MG63 (cell line): ENCODE measurements at places on chromosomes 6 and 20. TPM values are rescaled to one million over a fixed set of nuclear protein-coding genes. Genes with fewer than 3 reads are reported as not detected.
A peak's percentile ranks its signal among the peaks of the same experiment; 100 is the strongest.

- DNase-seq = peak; percentile 82
Measured at GRCh38 chr20:48319943-48320584, 507.7 kb downstream of the PREX1 start.

DNA sequence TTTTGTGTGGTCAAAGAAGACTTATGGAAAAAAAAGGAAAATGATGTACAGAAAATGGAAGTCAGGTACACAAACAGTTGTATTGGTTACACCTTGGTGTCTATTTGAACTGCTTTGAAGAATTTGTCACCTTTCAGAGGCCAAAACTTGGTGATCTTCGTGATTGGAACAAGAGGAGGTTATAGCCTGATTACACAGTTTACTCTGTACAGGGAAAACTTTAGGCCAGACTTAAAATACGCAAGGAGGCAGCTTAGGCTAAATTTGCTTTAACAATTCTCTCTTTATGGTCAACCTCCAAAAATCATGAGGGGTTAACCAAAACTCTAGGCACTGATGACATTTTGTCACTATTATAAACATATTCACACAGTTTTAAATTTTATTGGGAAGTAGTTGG lies 353.7 kb downstream of the PRKN start:
- DNase-seq = no peak

DNA sequence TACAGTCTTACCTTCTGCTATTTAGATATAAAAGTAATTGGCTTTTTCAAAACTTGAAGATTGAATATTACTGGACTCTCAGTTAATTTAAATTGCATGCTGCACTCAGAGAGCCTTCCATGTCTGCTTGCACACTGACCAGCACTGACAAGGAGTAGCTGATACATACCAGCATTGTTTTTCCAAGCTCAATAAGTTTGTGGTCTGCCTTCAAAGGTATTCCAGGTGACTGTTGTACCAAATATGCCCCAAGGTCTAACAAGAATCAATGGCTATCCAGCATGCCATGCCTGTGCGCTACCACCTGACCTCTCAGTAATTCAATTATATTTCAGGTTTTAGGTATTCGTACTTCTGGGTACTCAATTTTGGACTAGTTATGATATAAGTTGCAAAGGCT lies 30.0 kb downstream of the BEND6 start:
- DNase-seq = no peak

- peak; percentile 45 for DNase-seq
Measured at GRCh38 chr6:106620931-106621672, 8.2 kb downstream of the RTN4IP1 start.

DNA sequence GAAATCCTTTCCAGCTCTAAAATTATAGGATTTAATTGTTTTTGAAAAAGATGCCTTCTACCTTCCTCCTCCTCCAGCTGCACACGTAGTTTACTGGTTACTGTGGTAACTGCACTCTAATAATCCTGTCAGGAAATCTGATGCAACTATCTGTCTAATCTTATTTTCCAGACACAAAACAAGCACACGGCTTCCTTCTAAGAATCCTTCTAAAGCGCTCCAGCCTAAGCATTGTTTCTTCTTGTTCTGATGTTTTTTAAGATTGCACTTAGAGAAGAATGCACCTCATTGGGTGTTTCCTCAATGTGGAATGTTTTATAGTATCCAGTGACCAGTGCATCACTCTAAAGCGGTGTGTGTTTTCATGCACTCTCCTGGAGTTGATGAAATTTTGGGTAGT lies 63.6 kb downstream of the CARMIL1 start:
- no peak for DNase-seq

GRCh38 chr6:72037006-72037405 lies 150.7 kb downstream of the RIMS1 start:
- no peak for DNase-seq

DNA sequence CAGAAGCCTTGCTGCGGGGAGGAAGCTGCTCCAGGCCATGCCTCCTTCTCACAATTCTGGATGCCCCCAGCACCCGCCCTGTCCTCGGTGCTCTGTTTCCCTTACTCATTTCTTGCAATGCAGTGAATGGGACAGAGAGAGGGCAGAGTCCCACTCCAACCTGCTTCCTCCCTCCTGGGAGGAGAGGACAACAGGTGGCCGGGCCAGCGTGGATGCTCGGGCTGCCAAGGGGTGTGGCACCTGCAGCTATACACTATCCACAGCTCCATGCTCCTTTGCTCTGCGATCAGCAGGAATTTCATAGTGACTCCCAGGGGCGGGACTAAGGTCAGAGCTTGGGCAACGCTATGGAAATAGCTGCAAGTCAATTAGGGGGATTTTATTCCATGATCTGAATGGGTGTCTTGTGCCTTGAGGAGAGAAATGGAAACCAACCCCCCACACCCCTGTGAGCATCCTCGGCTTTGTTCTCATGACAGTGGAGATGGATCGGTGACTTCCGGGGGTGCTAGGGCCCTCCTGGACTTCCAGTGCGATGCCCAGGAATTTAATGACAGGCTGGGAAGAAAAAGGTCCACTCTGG lies 192.5 kb downstream of the MYLK4 start:
- DNase-seq = no peak

DNA sequence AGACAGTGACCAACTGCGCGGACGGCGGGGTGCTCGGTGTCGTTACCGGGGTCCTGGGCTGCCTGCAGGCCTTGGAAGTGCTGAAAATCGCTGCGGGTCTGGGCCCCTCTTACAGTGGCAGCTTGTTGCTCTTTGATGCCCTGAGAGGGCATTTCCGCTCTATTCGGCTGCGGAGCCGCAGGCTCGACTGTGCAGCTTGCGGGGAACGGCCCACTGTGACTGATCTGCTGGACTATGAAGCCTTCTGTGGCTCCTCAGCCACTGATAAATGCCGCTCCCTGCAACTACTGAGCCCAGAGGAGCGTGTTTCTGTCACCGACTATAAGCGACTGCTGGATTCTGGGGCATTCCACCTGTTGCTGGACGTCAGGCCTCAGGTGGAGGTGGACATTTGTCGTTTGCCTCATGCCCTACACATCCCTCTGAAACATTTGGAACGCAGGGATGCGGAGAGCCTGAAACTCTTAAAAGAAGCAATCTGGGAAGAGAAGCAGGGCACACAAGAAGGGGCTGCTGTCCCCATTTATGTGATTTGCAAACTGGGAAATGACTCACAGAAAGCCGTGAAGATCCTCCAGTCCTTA lies 1.0 kb downstream of the MOCS3 start:
- DNase-seq = no peak

DNA sequence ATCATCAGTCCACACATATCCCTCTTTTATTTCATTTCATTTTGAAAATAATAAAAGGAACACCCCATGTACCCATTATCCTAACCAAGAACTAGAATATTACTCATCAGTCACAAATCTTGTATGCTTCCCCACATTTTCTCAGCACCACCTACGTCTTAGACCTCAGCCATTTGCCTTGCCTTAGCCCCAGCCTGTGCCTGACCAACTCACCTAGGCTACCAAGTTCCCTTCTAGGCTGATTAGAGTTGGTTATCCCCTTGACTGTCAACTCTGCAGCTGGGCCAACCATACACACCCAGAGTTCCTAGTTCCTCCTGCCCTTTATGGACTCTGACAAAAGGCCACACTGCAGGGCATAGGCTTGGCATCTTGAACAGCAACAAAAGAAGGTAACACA lies 33.4 kb upstream of the IPCEF1 start:
- DNase-seq = no peak

DNA sequence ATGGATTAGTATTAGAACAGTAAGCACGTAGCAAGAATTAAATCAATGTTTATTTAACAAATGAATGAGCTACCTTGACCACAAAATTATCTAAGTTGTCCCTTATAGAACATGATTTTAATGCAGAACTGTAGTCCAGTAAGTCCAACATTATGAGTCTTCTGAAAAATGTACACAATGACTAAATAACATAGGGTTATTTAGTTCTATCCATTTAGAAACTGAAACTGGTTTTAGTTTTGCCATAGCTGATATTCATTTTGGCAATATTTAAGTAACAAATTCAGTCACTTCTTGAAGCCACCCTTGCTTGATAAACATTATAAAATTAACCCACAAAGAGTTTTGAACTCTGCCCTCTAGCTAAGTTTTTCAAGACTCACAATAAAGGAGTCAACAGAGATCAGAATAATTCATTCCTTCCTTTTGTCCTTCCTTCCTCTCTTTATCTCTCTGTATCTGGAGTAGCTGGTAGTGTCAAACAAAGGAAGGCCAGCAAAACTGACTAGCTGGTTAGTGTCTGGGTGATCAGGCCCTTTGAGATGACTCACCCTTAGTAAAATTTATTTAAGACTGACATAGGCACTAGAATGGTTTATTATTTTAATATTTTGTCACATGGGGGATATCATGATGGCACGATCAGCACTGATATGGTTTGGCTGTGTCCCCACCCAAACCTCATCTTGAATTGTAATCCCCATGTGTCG lies 115.1 kb downstream of the BTBD9 start:
- peak; percentile 7 for DNase-seq

DNA sequence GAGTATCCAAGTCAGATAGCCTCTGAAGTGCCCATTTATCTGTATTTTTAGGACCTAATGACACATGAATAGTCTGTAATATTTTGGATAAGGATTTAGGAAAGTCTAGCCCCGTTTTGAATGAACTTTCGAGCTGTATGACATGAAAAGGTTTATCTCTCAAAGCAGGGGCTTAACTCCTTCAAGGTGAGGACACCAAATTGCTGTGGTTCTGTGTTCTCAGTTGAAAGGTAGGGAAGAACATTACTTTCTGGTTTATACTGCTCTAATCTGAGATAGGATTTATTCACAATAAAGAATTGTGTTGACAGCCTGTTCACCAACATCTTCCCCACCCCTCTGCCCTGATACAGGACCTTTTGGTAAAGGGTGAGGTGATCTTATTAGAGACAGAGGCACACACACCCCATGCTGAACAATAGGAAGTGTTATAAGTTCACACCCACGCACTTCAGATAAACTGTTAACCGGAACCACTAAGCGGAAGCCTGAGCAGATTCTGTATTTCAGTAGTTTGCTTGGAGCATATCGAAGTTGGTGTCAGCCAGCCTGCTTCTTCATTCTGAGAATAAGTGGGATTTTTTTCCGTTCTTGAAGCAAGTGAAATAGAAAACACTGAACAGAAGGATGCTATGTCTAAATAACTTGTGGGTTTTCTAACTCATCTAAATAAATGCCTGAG lies 223.3 kb downstream of the TMEM242 start:
- no peak for DNase-seq

DNA sequence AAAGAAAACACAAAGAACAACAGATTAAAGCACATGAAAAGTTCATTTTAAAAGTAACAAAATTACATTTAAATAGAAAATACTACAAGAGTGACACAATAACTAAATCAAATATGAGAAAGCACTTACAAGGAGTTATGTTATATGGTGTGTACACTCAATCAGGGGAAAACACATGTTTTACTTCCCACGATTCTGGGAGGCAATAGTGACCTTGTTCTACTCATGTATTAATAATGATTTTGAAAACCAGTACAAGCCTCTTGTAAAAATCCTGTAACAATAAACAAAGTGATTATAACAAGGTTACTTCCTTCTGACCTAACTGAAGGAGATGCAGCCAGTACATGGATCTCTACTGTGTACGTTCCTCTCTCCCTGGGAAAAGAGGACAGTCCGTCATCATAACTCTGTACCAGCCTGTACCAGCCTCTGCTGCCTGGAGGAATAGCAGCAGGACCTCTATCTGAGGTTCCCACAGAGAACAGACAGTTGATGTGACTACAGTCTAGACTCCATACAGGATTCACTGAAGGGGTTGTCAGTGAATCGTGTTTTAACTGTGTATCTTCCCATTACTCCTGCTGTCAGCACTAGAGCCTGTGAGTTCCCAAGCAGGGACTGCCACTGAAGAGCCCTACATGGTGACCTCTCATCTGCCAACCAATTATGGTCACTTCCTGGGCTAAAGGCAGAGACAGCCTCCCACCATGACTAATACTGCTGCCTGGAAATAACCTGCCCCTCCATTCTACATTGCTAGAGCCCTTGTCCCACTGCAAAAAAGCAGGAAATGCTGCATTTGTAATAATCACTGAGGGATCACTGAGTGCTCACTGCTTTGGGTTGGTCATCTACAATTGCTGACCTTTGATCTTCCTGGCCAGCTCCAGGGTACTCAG lies 149.7 kb downstream of the KIF16B start:
- no peak for DNase-seq

GRCh38 chr20:4776079-4776630 lies 54.4 kb downstream of the PRND start:
- DNase-seq = no peak

DNA sequence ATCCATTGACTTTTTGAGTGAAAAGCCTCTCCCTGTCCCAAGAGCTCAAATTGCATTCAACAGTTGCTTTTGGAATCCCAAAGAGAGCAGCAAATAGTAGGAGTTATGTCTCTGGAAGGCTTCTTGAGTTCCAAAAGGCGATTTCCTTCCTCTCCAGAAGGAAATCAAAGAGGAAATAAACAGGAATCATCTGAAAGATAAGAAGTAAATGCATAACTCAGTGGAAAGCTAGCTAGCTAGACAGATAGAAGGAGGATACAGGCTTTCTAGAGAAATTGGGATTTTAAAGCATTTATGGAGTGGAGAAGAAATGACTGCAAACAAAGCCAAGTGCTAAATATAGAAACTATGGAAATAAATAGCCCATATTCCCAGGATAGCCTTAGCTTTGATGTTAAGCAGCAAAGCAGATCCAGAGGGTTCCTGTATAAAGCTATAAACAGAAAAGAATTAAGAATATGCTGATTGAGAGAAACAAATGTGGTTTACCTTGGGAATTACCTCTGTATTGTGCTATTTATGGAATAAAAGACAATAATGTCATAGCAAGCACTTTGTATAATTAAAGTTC lies 214.7 kb downstream of the PLCB1 start:
- DNase-seq = no peak

RCAN2 gene
- 5.5 and 7.6 TPM in 2 replicates for total RNA-seq

CLPSL1 gene
- not detected in 2 replicates for total RNA-seq

WFDC12 gene
- total RNA-seq = not detected in 2 replicates

TAAR6 gene
- not detected in 2 replicates for total RNA-seq

NKX2-2 gene
- total RNA-seq = 3.1 and 8.1 TPM in 2 replicates

RAB44 gene
- total RNA-seq = not detected in 2 replicates

UNC93A gene
- total RNA-seq = not detected in 2 replicates

CALHM6 gene
- 0.16 and 1.7 TPM in 2 replicates for total RNA-seq

SRC gene
- 25.4 and 33.0 TPM in 2 replicates for total RNA-seq

SLC35F1 gene
- not detected in 2 replicates for total RNA-seq
